ENCODE measurements at places on chromosomes 5 and 9.

DNA sequence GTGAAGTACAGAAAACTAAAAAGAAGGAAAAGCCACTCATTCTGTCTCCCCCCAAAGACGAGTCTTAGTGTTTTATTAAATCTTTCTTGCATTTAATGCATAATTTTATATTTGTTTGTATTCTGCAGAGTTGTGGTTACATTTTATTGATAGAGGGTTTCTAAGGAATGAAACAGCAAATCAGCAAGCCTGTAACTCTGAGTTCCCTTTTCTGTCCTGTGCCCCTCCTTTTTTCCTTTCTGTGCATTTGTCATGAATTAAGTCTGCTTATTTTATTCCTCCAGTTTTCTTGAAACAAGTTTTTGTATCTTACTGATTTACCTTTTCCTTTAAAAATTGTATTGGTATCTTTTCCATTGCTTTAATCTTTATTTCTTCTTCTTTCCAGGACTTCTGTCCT lies 132.8 kb downstream of the MUSK start:
- no peak for DNase-seq

GRCh38 chr5:62371409-62371808 lies 32.3 kb downstream of the DIMT1 start:
- DNase-seq = no peak

DNA sequence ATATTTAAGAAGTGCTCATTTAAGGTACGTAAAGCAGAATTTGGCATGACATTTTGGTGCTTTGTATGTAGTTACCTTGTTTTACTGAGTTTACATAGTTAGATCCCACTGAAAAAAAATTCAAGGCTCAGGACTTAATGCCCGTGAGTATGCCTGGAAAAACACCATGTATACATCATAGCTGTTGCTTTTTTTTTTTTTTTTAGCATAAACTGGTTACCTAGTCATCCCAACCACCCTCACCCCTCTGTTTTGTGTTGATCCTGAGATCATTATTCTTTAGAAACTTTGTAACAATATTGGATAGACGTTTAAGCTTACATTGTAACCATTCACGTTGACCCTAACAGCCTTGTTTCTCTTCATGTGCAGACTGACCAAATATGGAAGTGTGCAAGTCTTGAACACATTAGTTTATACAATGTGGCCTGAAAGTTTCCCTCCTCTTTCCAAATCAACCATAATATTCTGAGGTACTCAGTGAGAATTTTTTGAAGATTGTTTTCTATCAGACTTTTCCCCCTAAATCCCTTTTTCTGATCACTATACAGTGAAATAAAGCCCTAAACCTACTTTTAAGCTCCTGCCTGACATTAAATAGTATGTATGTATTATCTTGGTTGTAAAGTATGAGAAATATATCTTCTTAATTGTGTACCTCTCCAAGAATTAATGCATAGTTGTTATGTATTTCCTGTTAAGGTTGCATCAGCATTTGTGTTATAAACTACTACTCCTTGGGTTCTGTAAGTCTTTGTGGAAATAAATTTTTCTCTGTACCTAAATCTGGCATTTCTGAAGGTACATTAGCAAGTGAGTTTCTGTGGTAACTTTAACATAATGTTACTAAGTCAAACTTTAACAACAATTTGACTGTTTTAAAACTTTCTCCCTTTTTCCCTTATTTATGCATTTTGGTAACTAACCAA lies 4.4 kb downstream of the RABGAP1 start:
- DNase-seq = no peak

- peak; percentile 50 for DNase-seq
These were observed 145.5 kb upstream of the MAP3K1 start for GRCh38 chr5:56669534-56670483.

DNA sequence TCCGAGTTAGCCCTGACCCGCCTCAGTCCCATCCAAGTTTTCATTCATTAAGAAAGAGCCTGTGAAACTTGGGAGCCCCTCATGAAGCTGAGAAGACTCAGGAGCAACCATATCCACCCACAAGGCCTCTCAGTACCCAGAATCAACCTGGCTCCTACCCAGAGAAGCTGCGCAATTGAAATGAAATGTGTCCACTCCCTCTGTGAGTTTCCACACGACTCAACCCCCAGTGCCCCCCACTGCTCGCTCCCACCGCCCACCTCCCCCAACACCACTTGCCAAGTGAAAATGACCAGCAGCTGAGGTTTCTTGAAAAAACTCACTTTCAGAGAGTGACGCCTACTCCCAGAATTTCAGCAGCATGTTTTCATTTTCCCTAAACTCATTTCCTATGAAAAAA lies 104.6 kb downstream of the CDK5RAP2 start:
- DNase-seq = no peak

GRCh38 chr9:136495238-136495800 lies 12.5 kb upstream of the SEC16A start:
- DNase-seq = no peak

- no peak for DNase-seq
These were observed 105.9 kb downstream of the PLK2 start for GRCh38 chr5:58353992-58354391.

DNA sequence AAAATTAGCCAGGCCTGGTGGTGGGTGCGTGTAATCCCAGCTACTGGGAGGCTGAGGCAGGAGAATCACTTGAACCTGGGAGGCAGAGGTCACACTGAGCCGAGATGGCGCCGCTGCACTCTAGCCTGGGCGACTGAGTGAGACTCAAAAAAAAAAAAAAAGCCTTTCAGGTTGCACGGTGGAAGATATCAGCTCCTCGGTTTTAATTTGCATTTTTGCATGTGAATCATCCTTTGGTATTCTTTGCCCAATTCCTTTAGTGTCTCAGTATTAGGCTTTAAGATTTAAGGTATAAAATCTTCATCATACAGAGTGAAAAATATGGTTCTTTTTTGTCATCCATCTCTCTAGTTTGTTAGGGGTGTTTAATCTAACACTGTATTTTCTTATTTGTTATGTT lies 173.6 kb upstream of the S1PR3 start:
- no peak for DNase-seq

GRCh38 chr5:79803007-79803406 lies 113.4 kb downstream of the CMYA5 start:
- DNase-seq = no peak

DNA sequence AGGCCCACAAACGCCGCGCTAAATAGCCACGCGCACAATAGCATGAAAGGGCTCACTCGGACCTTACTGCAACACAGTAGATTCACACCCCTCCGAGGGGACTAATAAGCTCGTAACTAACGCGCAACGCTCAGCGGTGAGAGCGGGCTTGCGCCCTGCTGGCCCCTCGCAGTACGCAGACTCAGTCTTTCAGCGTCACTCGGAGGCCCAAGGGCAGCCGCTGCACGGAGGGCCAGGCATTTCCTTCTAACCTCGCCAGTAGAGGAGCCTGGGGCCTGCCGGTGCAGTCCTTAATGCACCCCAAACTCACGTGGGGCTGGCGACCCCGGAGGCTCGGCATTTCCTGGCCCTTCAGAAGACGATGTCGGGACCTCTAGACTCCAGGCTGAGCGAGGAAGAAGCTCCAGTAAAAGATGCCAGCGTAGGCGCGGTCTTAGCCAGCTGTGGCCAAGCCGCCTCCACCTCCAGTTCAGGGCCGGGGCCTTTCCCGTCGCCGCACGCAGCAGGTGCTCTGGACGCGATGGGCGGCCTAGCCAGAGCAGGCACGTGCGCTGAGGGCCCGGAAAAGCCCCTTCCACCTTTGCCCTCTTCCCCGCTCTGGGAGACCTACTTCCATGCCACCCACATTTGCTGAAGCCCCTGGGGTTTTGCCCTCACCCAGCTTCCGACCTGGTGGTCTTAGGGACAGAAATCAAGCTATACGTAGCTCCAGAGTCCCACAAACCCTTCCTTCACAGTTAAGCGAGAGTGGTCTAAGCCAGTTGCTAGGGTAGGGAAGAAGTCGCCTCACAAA lies 38.3 kb upstream of the TIFAB start:
- no peak for DNase-seq

GRCh38 chr9:124442826-124443225 lies 7.4 kb upstream of the ADGRD2 start:
- no peak for DNase-seq

DNA sequence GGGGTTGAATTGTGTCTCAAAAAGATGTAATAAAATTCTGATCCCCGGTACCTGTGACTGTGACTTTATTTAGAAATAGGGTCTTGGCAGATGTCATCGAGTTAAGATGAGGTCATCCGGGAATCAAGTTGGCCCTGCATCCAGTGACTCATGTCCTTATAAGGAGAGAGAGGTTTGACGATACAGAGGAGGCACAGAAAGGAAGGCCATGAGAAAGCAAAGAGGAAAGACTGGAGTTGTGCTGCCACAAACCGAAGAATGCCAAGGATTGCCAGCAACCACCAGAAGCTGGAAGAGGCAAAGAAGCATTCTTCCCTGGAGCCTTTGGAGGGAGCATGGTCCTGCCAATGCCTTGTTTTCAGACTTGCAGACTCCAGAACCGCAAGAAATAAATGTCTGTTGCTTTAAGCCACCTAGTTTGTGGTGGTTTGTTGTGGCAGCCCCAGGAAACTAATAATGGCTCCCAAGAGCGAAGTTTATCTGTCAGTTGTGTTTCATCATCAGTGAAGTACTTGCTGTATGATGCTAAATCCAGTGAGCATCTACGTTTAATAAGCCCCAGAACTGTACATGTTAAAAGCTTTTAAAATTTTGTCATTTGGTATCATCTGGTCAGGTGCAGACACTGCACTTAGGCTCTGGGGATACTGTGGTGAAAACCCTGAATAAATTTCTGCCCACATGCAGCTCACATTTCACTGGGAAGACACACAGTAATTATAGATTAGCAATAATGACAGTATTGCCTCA lies 114.8 kb downstream of the TLE4 start:
- DNase-seq = no peak

All from CD4-positive, alpha-beta T cell treated with Interleukin-21 for 1 hour (primary cell).